NCI-H1417 treated with DMSO at 0.1 percent for 48 hours (cell line): ENCODE measurements at places on chromosomes 7 and 10.

DNA sequence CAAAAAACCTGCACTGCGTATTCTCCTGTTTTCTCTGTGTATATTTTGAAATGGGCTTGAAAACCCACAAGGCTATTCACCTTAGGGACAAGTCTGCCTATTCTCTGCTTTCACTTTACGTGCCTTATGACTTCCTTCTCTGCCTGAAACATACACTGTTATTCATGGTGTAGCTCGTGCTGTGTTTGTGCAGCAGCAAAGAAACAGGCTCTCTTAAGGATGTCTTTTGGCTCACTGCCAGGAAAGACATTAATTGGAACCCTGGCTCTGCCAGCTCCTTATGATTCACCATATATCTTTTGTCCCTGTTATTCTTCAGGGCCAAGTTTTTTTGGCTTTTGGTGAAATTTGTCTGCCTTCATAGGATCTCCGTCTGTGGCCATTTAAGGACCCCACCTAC is 92.4 kb downstream of the TMEM106B start:
- DNase-seq = no peak

DNA sequence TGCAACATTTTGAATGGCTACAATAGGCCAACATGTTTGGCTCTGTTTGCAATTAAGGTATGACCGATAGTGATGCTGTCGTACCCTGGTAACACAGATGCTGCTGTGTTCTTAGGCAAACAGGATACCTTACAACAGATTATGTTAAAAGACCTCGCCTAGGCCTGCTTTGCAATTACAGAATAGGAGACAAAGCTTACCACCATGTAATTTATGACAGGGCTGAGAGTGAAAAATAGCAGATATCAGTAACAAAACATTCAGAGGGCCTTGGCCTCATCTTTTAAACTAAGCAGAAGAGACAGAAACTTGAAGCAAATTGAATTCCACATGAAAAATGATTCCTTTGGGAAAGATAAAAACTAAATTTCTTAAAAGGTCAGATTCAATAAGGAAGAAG is 29.4 kb upstream of the ABLIM1 start:
- peak; percentile 5 for DNase-seq

GRCh38 chr10:109115179-109115578 is 808.1 kb downstream of the XPNPEP1 start:
- DNase-seq = no peak

DNA sequence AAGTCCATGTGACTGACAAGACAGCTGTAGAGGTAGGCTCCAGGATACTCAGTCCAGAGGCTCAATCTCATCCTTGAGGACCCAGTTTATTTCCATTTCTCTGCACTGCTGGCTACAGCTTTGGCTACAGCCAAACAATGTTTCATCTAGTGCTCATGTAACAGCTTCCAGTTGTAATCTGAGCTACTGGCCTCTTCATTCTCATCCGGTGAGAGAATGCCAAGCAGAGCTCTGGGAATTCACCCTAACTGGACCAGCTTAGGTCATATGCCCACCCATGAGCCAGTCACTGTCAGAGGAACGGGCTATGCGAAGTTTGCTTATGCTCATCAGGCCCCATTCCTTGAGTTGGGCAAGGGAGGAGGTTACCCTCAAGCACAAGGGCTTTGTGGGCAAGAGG is 192.9 kb downstream of the EVX1 start:
- no peak for DNase-seq

DNA sequence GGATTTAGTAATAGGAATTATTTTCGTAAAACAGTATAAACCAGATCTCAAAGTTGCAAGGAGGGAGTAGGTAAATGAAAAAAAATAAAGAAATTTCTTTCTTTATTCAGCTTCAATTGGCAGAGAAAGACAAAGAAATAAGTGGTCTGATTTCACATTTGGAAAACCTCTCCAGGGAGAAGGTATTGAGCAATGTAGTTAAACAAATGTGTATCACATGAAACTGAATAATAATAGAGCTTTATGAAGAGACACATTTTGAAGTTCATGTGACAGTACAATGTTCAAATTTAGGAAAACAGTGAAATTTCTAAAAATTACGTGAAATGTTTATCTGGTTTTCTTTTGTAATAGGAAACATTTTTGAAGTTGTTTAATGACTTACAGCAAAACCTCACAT is 63.0 kb downstream of the TAX1BP1 start:
- no peak for DNase-seq

GRCh38 chr7:30276203-30276900 is 8.0 kb upstream of the ZNRF2 start:
- peak; percentile 11 for DNase-seq

GRCh38 chr7:50608196-50608906 is 43.1 kb upstream of the DDC start:
- no peak for DNase-seq

DNA sequence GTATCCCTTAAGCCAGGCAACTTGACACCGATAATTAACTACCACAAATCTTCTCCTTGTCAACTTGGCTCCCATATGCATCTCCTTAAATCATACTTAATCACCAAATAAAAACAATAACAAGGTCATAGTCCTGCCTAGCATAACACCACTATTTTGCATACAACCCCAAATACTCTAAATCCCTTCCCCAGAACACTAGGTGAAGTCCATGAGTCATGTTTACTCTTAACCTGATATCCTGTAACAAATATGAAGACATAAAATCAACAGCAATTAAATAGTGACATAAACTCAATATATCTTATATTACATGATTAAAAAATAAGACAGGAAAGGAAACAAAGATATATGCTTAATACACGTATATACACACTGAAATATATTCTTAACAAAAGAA is 362.0 kb downstream of the ETV1 start:
- no peak for DNase-seq

GRCh38 chr7:55592492-55592891 is 20.2 kb upstream of the VOPP1 start:
- no peak for DNase-seq
